Osteocyte (in vitro differentiated cells): ENCODE measurements at places on chromosomes 11 and 22.
A peak's percentile ranks its signal among the peaks of the same experiment; 100 is the strongest.

- no peak for DNase-seq
Measured at GRCh38 chr11:133263332-133263731, 269.0 kb downstream of the OPCML start.

DNA sequence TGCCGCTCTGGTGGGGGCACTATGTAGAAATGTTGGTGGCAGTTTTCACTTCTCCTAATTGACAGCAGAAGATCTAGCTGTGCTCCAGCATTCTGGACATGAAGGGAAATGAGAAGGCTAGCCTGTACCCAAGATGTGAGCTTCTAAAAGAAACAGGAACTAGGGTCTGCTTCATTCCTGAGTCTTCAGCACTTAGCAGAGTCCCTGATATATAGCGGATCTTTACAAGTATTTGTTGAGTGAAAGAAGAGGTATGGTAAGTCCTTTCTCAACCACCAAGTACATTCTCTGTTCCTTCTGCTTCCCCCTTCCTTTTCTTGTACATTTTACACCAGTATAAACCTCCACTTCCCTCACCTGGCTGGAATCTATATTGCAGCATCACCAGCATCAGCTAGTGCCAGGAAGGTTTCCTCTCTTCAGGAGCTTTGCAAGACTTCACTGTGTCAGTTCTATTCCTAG, 408.3 kb upstream of the CADM1 start:
- DNase-seq = no peak

- no peak for DNase-seq
Measured at GRCh38 chr11:88313441-88313840, 24.1 kb downstream of the CTSC start.

GRCh38 chr11:400241-400689, 6.3 kb downstream of the PKP3 start:
- no peak for DNase-seq

GRCh38 chr11:124970925-124971324, 16.9 kb downstream of the CCDC15 start:
- DNase-seq = no peak

DNA sequence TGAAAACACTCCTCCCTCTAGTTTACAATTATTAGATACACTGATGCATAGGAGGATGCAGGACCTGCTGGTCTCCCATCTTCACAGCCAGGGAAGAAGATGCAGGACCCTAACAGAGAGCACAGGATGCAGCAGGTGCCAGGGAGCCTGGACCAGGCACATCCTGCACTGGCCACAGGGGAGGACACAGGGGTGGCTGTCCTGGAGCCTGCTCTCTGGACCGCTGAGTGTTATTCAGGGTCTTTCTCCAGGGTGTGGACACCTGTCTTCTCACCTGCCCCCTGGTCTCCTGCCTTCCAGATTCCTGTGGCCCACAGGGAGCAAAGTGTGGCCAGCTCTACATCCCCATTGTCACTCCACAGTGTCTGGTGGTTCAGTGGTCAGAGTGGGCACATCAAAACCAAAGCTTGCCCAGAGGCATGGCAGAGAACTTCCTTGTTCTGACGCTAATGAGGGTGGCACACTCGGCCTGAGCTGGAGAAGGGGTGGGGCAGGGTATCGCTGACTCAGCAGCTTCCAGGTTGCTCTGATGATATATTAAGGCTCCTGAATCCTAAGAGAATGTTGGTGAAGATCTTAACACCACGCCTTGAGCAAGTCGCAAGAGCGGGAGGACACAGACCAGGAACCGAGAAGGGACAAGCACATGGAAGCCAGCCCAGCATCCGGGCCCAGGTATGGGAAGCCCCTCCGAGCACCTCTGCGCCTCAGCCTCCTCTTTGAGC, at the start of gene APOBEC3A:
APOBEC3A (plus strand) TSS at position 564 of the 725 bp plus-strand sequence; CDS start at position 647, 83 bp downstream.
- DNase-seq = no peak

- no peak for DNase-seq
Measured at GRCh38 chr22:49064836-49065235, 762.8 kb downstream of the BRD1 start.

GRCh38 chr11:29006668-29007067, 898.5 kb downstream of the METTL15 start:
- DNase-seq = no peak

- DNase-seq = peak; percentile 69
Measured at GRCh38 chr22:19059481-19060278, 62.5 kb downstream of the DGCR2 start.

- no peak for DNase-seq
Measured at GRCh38 chr11:11985016-11985715, 23.3 kb downstream of the DKK3 start.

- no peak for DNase-seq
Measured at GRCh38 chr22:22935056-22935545, 47.5 kb downstream of the IGLL5 start.

DNA sequence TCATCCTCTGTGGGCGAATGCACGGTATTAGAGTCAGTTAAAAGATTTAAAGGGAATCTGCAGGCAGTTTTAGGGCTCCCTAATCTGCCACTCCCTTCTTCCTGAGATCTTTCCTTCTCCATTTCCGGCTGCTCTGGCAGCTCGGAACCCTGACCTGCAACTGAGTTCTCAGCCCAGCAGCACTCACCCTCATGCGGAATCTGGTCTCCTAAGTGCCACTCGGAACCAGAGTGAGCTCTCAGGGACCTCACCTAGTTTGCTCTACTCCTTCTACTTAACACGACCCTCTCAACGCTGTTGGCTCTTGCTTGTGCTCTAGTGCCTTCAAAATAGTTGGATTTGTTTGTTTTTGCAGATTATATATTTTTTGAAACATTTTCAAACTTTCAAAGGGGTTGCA, 19.3 kb upstream of the IL10RA start:
- DNase-seq = peak; percentile 30

DNA sequence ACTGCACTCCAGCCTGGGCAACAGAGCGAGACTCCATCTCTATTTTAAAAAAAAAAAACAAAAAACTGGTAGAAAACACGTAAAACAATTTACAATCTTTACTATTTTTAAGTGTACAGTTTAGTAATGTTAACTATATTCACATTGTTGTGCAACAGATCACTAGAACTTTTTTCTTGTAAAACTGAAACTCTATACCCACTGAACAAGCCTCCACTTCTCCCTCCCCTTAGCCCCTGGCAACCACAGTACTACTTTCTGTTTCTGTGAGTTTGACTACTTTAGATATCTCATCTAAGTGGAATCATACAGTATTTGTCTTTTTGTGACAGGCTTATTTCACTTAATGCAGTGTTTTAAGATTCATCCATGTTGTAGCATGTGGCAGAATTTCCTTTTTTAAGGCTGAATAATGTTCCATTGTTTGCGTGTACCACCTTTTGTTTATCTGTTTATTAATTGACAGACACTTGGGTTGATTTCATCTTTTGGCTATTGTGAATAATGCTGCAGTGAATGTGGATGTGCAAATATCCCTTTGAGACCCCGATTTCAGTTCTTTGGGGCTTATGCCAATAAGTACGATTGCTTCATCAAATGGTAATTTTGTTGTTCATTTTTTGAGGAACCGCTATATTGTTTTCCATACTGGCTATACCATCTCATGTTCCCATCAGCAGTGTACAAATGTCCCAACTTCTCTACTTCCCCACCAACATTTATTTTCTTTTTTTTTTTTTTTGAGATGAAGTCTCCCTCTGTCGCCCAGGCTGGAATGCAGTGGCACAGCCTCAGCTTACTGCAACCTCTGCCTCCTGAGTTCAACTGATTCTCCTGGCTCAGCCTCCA, 11.0 kb downstream of the DDB2 start:
- no peak for DNase-seq

- no peak for DNase-seq
Measured at GRCh38 chr22:23675502-23676415, 15.1 kb upstream of the RGL4 start.

DNA sequence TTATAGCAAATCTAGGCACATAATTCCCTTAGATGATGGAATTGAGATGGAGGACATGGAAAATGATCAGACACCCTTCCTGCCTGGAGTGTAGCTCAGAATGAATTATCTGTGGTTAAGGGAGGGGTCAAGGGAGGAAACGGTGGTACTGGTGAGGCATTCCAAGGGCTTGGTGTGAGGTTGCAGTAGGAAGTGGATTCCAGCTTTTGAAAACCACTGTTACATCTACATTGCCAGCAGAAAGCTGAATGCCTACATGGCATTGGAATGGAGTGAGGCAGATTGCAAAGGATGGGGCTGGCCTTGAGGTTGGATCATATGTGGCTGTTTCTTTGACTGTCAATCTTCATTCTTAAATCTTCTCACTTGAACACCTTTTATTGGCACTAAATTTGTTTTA, 684.4 kb downstream of the NTM start:
- DNase-seq = no peak

- no peak for DNase-seq
Measured at GRCh38 chr11:35214792-35215193, 75.8 kb downstream of the CD44 start.

- no peak for DNase-seq
Measured at GRCh38 chr11:128981254-128981653, 38.6 kb upstream of the TP53AIP1 start.

DNA sequence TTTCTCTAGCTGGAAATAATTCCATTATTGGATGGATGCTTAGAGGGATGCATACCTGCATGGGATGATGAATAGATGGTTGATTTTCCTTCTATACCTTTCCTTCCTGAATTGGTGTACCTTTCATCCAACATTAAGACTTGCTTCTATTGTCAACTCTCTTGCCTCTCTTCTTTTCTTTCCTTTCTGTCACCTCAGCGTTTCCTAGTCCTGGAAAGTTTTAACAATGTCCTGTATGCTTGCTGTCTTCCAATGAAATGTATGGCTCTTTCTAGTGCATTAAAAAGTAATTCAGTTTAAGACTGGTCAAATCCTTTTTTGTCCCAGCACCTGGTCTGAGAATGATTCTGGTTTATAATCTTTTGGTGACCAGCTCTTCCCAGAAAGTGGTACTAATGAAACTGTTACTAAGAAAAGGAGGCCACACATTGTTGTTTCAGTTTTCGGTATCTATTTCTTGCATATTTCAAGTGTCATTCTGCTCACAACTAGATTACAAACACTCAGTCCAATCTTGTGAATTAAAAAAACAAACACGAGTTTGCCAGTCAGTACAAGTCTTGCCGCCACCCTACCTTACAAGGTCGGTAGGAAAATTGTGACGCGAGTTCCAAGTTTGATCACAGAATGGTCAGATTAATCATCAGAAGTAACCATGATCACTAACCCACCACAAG, 8.0 kb downstream of the POU2AF1 start:
- no peak for DNase-seq

DNA sequence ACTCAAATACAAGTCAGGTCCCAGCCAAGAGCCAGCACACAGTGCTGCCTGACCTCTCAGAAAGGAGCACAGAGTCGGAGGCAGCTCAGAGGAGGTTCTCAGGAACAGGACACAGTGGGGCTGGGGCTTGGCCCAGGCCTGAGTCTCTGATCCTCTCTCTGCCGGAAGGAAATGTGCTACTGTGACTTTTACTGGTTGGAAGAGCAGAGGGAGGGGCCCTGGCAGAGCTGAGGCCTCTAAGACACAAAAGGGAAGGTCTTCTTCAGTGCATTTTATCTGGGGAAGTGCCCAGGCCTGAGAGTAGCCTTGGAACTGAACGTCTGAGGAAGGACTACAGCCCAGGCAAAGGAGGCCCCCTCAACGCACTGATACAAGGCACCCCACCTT, 16.2 kb upstream of the CASTOR1 start:
- DNase-seq = no peak

- no peak for DNase-seq
Measured at GRCh38 chr11:23021287-23021863, 161.1 kb upstream of the CCDC179 start.

GRCh38 chr11:97685695-97686094, 1295.9 kb downstream of the JRKL start:
- no peak for DNase-seq

- DNase-seq = no peak
Measured at GRCh38 chr11:96412761-96413381, 23.1 kb downstream of the JRKL start.

- DNase-seq = peak; percentile 81
Measured at GRCh38 chr22:49693416-49693815, 134.3 kb downstream of the BRD1 start.

DNA sequence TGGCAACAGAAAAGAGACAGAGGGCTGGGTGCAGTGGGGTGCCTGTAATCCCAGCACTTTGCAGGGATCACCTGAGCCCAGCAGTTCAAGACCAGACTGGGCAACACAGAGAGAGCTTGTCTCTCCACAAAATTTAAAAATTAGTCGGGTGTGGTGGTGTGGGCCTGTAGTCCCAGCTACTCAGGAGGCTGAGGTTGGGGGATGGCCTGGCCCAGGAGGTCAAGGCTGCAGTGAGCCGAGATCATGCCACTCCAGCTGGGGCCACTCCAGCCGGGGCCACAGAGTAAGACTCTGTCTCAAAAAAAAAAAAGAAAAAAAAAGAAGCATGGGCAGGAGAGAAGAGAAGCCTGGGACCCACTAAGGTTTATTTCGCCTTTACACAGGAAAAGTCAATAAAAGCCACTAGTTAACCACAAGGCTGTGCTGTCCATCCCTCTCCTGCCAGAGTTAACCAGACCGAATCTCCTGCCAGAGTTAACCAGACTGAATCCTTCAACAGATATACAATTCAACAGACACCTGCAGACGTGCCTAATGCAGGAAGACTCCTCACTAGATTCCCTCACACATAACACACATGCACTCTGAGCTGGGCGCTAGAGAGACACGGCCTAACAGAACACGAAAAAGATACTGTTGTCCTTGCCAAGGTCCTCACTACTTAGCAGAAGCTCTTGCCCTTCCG, 29.8 kb downstream of the MICAL3 start:
- DNase-seq = no peak

DNA sequence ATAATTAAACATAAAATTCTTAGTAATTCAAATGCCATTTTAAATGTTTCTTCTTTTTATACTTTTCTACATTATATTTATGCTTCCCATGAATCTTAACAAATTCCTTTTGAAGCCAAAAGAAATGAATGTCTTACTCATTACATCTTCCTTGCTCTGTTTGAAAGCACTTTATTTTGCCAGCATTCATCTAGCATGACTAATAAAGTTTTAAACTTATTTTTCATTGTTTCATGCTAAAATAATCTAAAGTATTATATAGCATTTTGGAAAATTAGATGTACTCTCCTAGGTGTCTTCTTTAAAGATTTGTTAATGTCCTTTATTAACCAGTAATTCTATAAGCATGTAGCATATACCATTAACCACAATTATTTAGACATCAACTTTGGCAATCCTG, 9.7 kb upstream of the PIWIL4 start:
- DNase-seq = no peak
